Vagina (tissue), 2 donors: ENCODE measurements at places on chromosomes 16 and 17. TPM values are rescaled to one million over a fixed set of nuclear protein-coding genes. Genes with fewer than 3 reads are reported as not detected.

GRCh38 chr17:81992306-81993102, 15.1 kb downstream of the ASPSCR1 start:
- H3K4me3 ChIP-seq = peak overlapping the region; percentile 8
- H3K36me3 ChIP-seq = no peaks in the 10 kb centered on the region
- no peaks in the 10 kb centered on the region for H3K27me3 ChIP-seq
- H3K4me1 ChIP-seq = peaks cover 30% of the 10 kb centered on the region

- peaks cover 35% of the 10 kb centered on the region for H3K36me3 ChIP-seq
- DNase-seq = no peak
- no peaks in the 10 kb centered on the region for H3K27me3 ChIP-seq
- H3K27ac ChIP-seq = no peak overlapping the region
Measured at GRCh38 chr17:76747716-76748363, 9.9 kb downstream of the MFSD11 start.

MT1A gene
- 110 TPM for total RNA-seq

GRCh38 chr17:39794249-39794970, 56.7 kb downstream of the GRB7 start:
- H3K27me3 ChIP-seq = no peaks in the 10 kb centered on the region
- H3K27ac ChIP-seq = no peak overlapping the region
- no peak overlapping the region for H3K4me3 ChIP-seq
- no peak for DNase-seq
- no peaks in the 10 kb centered on the region for H3K36me3 ChIP-seq
- H3K4me1 ChIP-seq = no peaks in the 10 kb centered on the region

DNA sequence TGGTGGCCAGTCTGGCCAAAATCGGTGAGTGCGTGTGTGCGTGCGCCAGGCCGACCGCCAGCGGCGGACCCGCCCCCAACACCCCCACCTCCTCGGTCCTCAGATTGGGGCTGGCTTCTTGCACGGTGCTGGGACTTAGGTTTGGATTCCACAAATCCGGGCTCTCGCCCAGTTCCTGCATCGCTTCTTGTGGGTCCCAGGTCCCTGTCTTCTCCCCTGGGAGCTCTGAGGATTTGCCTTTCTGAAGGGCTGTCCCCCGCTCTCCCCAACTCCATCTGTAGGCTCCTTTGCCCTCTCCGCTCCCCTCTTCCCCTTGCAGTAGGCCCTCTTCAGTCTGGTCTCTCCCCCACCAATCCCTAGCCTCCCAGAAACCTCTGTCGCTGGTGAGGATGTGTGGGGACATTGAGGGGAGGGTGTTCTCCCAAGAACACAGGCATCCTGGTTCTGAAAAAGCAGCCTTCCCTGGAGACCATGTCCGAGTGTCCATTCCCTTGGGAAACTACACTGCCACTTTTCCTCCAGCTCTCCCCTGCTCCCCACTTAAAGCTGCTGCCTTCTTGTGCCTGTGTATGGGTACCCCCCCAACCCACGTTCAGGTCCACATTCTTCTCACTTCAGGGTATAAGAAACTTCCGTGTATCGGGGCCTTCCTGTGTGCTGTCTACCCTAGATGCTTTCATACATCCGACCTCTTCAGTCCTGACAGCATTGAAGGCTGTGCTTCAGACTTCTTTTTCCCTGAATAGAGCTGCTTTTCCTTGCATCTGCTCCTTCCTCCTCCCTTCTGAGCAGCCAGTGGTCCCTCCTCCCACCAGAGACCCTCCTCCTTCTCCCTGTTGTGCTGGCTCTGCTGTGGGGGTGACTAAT, 632 bp downstream of the SLC9A5 start:
- H3K4me3 ChIP-seq = peak overlapping the region; percentile 93
- H3K27me3 ChIP-seq = no peaks in the 10 kb centered on the region
- H3K4me1 ChIP-seq = peaks cover 49% of the 10 kb centered on the region
- no peaks in the 10 kb centered on the region for H3K36me3 ChIP-seq

WDR90 gene
- total RNA-seq = 34.9 TPM

DNA sequence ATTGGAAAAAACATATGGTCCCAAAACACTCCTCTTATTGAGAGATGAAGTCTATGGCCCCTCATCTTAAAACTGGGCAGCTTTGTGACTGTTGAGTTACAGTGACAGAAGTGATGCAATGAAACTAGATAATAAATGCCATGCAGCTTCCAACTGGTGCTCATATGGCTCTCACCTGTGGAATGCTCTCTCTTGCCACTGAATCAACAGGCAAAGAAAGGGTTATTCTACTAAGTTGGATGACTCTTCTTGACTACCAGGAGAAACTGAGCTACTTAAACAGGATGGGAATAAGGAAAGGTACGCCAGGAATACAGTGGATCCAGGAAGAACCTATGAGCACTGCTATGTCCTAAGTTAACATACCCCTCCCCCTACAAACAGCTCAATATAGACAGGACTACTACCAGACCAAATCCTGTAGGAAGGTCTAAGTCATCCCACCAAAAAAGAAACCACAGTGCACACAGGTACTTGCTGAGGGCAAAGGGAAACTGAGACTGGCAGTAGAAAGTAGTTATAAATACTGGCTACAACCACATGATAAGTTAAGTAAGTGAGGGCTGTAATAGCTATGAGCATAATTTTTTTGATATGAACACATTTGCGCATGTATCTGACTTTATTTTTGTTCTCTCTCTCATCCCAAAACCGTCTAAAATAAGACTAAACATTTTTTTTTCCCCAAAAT, 398.5 kb downstream of the ZFHX3 start:
- no peaks in the 10 kb centered on the region for H3K36me3 ChIP-seq
- H3K4me1 ChIP-seq = no peaks in the 10 kb centered on the region
- no peaks in the 10 kb centered on the region for H3K27me3 ChIP-seq
- DNase-seq = no peak

DNA sequence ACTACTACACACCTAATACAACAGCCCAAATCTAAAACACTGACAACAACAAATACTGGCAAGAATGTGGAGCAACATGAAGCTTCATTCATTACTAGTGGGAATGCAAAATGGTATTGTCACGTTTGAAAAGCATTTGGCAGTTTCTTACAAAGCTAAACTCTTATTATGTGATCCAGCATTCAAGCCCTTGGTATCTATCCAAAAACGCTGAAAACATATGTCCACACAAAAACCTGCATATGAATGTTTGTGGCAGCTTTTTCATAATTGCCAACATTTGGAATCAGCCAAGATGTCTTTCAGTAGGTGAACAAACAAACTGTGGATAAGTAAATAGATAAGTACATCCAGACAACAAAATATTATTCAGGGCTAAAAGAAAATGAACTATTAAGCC, 501.1 kb upstream of the KIF2B start:
- no peaks in the 10 kb centered on the region for H3K27me3 ChIP-seq
- DNase-seq = no peak
- no peak overlapping the region for H3K4me3 ChIP-seq
- H3K4me1 ChIP-seq = no peaks in the 10 kb centered on the region
- H3K36me3 ChIP-seq = no peaks in the 10 kb centered on the region
- H3K27ac ChIP-seq = no peak overlapping the region
